Regular cardiac myocyte (primary cell): ENCODE measurements at places on chromosomes 11 and 22. TPM values are rescaled to one million over a fixed set of nuclear protein-coding genes. Genes with fewer than 3 reads are reported as not detected.

The IGF2 gene
- under 0.01 and 1.7 TPM in 2 replicates for total RNA-seq

The CTSF gene
- 11.7 and 53.0 TPM in 2 replicates for total RNA-seq

The PRG2 gene
- under 0.01 and 2.3 TPM in 2 replicates for total RNA-seq

The NLRP14 gene
- total RNA-seq: under 0.01 and 0.19 TPM in 2 replicates

The GRIA4 gene
- not detected in 2 replicates for total RNA-seq

The TMPRSS5 gene
- 0.28 TPM in 1 of 2 replicates, not detected in the other for total RNA-seq

The MS4A6A gene
- not detected in 2 replicates for total RNA-seq

The SLC37A2 gene
- total RNA-seq: 0.56 and 1.3 TPM in 2 replicates

The ALX4 gene
- total RNA-seq: not detected in 2 replicates

The GTF2H1 gene
- 62.7 and 95.8 TPM in 2 replicates for total RNA-seq

The OR8J3 gene
- not detected in 2 replicates for total RNA-seq

The GLB1L3 gene
- total RNA-seq: not detected in 2 replicates

The LINC01488 gene
- total RNA-seq: under 0.01 TPM in 1 of 2 replicates, not detected in the other

The YPEL1 gene
- 0.19 and 1.4 TPM in 2 replicates for total RNA-seq

The TREH gene
- not detected in 2 replicates for total RNA-seq

The CCDC116 gene
- total RNA-seq: 0.19 and 0.28 TPM in 2 replicates

The P2RX3 gene
- total RNA-seq: not detected in 2 replicates

The SCGB2A2 gene
- total RNA-seq: not detected in 2 replicates

The TEF gene
- total RNA-seq: 3.6 and 7.0 TPM in 2 replicates

The CARD18 gene
- total RNA-seq: not detected in 2 replicates

The GAS2 gene
- total RNA-seq: 2.3 and 3.4 TPM in 2 replicates

The UQCR10 gene
- total RNA-seq: 68.5 and 77.5 TPM in 2 replicates

The SLC1A2 gene
- total RNA-seq: 3.1 and 5.4 TPM in 2 replicates

The PIH1D2 gene
- total RNA-seq: 1.4 and 1.9 TPM in 2 replicates

The RAG2 gene
- not detected in 2 replicates for total RNA-seq

The DCPS gene
- 7.0 and 18.8 TPM in 2 replicates for total RNA-seq

The KCNJ5 gene
- under 0.01 TPM in 1 of 2 replicates, not detected in the other for total RNA-seq

The PGA5 gene
- not detected in 2 replicates for total RNA-seq

The CYP2D6 gene
- under 0.01 and 0.56 TPM in 2 replicates for total RNA-seq

The CTSD gene
- 95.1 and 355 TPM in 2 replicates for total RNA-seq

The OR51B2 gene
- 0.28 TPM in 1 of 2 replicates, not detected in the other for total RNA-seq

The NPAS4 gene
- not detected in 2 replicates for total RNA-seq

The CFAP300 gene
- 8.7 and 9.4 TPM in 2 replicates for total RNA-seq

The APOBEC3H gene
- 0.19 and 1.1 TPM in 2 replicates for total RNA-seq

The TEX12 gene
- total RNA-seq: not detected in 2 replicates

The OLFML1 gene
- 5.9 and 10.7 TPM in 2 replicates for total RNA-seq

The NRIP3 gene
- 16.6 and 28.2 TPM in 2 replicates for total RNA-seq

The GPHA2 gene
- total RNA-seq: not detected in 2 replicates

The CDC42EP1 gene
- 9.6 and 9.8 TPM in 2 replicates for total RNA-seq

The DEPDC7 gene
- total RNA-seq: 5.1 and 5.8 TPM in 2 replicates

The FGF19 gene
- total RNA-seq: not detected in 2 replicates

The PHOX2A gene
- not detected in 2 replicates for total RNA-seq

The GLYAT gene
- not detected in 2 replicates for total RNA-seq

The A4GALT gene
- total RNA-seq: 19.2 and 20.9 TPM in 2 replicates

The RPS25 gene
- total RNA-seq: 1,474 and 2,284 TPM in 2 replicates

The HMOX1 gene
- total RNA-seq: 102 and 156 TPM in 2 replicates

The MYOD1 gene
- total RNA-seq: not detected in 2 replicates

The KCNC1 gene
- total RNA-seq: not detected in 2 replicates

The HTR3B gene
- total RNA-seq: not detected in 2 replicates

The PLEKHA7 gene
- total RNA-seq: 0.28 and 0.58 TPM in 2 replicates
